ENCODE measurements at places on chromosomes 2 and 18.

DNA sequence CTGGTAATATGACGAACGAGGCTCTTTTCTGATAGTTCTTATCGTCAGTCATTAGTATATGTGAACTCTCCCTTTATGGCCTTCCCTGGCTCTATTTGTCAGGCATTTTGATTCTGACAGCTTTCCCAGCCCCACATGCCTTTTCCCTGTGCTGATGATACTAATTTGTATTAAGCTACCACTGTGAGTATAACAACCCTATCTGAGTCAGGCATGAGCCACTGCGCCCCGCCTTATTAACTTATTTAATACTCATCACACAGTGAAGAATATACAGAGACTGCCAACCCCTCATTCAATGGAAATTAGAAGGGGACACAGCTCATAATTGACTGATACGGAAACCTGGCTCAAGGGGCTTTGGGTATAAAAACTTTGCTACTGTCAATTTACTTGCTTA is 140.0 kb downstream of the NETO1 start:
- no peak for DNase-seq

DNA sequence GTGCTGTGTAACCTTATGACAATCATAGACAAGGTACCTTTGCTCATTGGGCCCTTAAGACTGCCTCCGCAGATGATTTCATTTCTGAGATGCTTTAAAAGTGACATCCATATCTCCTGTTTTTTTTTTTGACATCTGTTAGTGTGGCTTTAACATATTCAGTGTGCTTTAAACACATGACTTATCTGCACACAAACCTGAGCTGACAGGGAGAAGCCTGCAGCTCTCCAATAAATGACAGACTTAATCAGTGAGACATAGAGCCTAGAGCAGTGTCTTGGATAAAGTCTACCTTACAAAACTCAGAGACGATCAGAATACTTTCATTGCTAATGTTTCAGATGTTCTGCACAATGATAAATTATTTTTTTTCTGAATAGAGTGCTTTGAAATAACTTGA is 130.7 kb downstream of the UBE2E3 start:
- no peak for DNase-seq

DNA sequence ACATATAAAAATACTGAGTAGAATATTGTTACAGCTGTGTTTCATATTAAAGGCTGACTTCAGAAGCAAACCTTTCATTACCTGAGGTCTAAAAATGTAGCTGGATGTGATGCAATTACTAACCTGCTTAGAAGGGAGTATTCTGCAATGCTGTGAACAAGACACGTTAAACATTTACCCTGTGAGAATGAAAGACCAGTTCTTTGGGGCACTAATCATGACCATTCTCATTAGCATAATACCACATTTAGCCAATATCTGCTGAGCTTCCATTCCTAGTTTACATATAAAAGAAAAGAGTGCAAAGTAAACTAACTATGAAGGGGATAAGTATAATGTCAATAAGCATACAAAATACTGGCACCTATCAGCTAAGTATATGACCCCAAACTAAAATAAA is 784.0 kb upstream of the KLHL29 start:
- no peak for DNase-seq

DNA sequence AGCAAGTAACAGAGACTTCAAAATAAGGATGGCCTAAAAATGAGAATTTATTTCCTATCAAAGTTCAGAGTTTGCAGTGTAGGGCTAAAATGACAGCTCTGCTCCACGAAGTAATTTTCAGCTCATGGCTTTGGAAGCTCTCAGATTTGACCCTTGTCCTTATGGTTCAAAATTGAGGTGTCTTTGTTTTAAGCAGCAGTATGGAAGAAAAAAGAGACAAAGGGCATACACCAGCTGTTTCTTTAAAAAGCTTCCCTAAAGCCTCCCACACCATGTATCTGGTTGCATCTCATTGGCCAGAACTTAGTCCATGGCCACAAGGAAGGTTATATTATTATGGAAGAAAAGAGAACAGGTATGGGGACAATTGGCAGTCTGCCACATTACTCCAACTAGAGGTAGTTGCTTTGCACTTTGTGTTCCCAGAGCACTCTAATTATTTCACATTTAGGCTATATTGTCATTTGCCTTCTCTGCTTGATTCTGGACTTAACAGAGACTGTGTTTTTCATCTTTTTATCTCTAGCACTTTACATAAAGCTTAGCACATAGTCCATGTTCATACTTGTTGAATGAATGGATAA is 180.4 kb downstream of the MCFD2 start:
- DNase-seq: no peak

DNA sequence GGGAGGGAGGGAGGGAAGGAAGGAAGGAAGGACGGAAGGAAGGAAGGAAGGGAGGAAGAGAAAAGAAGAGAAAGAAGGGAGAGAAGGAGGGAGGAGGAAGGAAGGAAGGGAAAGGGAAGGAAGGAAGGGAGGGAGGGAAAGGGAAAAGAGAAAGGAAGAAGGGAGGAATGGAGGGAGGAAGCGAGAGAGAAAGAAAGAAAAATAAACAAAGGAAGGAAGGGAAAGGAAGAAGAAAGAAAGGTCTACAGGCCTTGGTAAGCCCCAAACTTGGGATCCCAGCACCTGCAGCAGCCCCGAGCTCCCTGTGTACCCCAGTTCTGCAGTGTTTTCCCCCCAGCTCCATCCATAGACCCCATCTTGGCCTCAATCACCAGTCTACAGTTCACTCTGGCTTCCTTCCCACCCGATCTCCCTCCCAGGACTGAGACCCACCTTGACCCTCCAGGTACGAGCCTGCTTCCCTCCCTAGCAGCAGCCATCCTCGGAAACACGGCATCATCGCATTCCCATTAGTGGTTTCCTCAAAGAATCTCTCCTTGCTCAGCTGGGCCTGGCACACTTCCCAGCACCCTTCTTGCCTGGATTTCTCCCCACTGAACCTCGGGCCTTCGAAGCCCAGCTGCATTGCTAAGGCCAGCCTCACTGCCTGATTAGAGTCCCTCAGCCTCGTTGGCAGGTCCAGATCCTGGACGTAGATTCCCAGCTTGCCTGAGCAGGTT is 46.1 kb upstream of the SH3BP4 start:
- DNase-seq: no peak

GRCh38 chr2:170222298-170222697 is 44.4 kb downstream of the MYO3B start:
- DNase-seq: no peak

DNA sequence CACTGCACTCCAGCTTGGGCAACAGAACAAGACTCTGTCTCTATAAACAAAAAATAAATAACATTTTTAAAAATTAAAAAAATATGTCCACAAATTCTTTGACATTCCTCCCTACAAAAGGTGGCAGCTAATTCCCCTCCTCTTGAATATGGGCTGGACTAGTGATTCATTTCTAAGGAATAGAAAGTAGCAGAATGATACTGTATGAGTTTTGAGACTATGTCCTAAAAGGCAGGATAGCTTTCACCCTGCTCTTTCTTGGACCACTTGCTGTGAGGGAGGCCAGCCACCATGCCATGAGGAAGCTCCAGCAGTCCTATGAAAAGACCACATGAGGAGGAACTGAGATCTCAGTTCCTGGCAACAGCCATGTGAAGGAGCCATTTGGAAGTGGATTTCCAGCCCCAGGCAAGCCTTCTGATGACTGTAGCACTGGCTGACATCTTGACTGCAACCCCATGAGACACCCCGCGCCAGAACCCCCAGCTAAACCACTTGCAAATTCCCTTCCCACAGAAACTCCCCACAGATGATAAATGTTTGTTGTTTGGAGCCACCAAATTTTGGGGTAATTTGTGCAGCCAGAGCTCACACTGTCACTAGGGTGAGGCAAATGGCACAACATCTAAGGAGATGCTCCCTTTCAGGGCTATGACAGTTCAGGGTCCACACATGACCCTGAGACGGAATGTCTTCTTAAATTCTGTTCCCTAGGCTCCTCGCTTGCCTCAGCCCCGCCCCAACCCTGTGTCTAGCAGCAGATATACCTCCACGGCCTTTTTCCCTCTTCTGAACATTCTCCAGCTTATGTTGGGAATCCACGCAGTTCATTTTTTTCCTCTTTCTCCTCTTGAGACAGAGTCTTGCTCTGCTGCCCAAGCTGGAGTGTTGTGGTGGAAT is 17.1 kb upstream of the ATOH8 start:
- no peak for DNase-seq

- no peak for DNase-seq
Measured at GRCh38 chr18:6397931-6398566, 16.7 kb downstream of the L3MBTL4 start.

DNA sequence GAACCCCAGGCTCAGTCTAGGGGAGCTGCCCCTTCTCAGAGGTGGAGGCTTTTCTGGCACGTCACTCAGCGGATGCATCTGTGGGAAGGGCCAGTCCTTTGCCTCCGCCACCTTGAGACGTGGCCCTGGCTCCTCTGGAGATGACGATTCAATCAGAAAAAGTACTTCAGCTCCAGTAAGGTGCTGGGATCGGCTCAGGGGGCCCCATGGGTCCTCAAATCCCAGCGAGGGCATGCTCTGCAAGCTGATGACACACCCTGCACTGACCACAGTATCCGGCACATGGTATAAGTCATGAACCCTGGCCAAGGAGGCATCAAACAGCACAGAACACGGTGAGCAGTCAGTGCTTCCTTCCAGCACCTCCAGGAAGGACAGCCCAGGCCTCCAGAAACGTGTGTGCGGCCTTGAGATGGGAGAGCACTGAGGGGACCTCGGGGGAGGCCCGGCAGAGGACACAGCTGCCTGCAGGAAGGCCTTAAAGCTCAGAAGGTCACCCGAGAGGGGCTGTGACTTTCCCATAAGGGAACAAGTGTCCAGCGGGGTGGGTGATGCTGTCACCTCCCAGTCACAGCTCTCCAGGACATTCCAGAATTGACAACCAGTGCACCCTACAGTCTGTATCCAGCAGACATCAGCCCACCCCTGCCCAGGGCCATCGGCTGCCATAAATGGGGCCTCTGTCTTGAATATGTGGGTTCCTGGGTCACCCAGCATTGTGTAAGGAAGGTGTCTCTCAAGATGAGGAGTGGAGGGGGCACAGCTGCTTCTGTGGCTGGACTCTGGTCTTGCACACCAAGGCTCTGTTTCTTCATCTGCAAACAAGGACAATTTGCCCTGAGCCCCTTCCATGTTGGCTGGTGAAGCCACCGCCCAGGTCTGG is 205.8 kb downstream of the NDUFA10 start:
- DNase-seq: no peak

- peak; percentile 30 for DNase-seq
Measured at GRCh38 chr2:61750624-61751023, 103.2 kb downstream of the FAM161A start.

- DNase-seq: no peak
Measured at GRCh38 chr2:41605311-41605710, 442.5 kb upstream of the PKDCC start.

GRCh38 chr2:105329561-105330495 is at the start of gene TGFBRAP1:
TGFBRAP1 (minus strand) TSS chr2:105329735; CDS start chr2:105308301, 21,434 bp downstream.
- DNase-seq: peak; percentile 14

Data from fibroblast of skin of left biceps (primary cell).